Activated T-helper 2 cell treated with anti-CD3 and anti-CD28 coated beads, Interferon-gamma antibody, Interleukin-2, Interleukin-4, amounts not matched to agents 10 μg/mL and 5 μg/mL and 100 μg/mL, durations not matched to agents 14 hours and 24 hours and 36 hours (primary cell): ENCODE measurements at places on chromosomes 5 and 9.

DNA sequence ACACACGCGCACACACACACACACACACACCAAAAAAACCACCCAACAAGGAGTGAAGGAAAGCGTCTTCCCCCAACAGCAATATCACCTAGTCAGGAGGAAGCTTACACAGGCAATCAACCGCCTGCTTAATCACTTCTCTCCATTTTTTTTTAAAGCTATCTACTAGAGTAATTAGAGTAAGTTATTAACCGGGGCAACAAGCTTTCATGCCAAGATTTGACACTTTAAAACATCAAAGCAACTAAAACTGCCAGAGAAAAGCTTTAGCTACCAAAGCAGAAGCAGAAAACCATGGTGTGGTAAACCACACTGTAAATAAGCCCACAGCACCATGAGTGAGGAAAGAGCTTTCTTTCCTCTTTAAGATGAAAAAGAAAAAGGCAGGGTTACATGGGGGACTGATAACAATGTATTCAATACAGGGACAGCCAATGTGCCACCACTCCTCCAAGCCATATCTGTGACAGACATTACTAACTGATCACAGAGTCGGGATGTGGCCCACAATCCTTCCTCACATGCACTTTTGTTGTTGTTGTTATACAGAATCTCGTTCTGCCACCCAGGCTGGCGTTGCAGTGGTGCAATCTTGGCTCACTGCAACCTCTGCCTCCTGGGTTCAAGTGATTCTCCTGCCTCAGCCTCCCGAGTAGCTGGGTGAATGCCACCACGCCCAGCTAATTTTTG, 282.1 kb downstream of the CRB2 start:
- DNase-seq: peak; percentile 14

DNA sequence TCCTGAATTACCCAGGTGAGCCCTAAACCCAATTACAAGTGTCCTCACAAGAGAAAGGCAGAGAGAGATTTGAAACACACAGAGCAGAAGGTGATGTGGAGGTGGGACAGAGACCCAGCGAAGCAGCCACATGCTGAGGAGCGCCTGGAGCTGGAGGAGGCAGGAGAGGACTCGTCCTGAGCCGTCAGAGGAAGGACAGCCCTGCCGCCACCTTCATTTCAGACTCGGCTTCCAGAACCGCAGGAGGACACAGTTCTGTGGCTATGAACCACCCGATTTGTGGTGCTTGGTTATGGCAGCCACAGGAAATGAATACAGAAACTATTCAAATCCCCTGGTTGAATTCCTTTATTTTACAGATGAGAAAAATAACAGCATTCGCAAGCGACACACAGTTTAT, 16.4 kb upstream of the FBP1 start:
- DNase-seq: no peak

DNA sequence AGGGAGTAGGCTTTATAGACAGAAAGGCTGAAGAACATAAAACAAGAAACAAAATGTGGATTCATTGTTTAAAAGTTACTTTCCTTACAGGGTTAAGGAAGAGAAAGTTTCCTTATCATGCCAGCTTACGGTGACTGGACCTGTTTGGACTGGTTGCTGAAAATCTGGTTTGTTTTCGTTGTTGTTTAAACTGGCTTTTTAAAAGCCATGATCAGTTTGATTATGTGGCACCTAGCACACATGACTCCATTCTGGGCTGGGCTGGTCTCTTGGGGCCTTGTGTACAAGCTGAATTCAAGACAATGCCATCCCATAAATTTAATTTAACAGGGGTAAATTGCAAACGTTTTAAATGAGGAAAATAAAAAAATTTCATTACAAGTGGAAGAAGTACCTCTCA, 18.4 kb upstream of the ZNF474 start:
- no peak for DNase-seq

GRCh38 chr9:105855987-105856386, 161.6 kb downstream of the TMEM38B start:
- no peak for DNase-seq

GRCh38 chr5:171574376-171574775, 154.9 kb downstream of the FGF18 start:
- DNase-seq: no peak

- no peak for DNase-seq
These were observed 47.2 kb upstream of the COX7C start for GRCh38 chr5:86570427-86571083.

GRCh38 chr5:83848941-83849340, 128.3 kb upstream of the HAPLN1 start:
- DNase-seq: no peak
